ENCODE measurements at places on chromosomes 11 and 22.

DNA sequence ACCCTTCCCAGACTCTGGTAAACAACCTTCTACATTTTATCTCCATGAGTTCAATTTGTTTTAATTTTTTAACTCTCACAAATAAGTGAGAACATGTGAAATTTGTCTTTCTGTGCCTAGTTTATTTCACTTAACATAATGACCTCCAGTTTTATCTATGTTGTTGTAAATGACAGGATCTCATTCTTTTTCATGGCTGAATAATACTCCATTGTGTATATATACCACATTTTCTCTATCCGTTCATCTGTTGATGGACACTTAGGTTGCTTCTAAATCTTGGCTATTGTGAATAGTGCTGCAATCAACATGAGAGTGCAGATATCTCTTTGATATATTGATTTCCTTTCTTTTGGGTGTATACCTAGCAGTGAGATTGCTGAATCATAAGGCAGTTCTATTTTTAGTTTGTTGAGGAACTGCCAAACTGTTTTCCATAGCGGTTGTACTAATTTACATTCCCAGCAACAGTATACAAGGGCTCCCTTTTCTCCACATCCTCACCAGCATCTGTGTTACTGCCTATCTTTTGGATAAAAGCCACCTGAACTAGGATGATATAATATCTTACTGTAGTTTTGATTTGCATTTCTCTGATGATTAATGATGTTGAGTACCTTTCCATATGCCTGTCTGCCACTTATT lies 93.9 kb downstream of the ATG16L2 start:
- DNase-seq = no peak

GRCh38 chr11:113685654-113686359 lies 20.3 kb downstream of the TMPRSS5 start:
- DNase-seq = no peak

GRCh38 chr11:82996966-82997606 lies 74.6 kb downstream of the RAB30 start:
- DNase-seq = no peak

GRCh38 chr22:26798462-26799065 lies 141.2 kb downstream of the MIAT start:
- DNase-seq = no peak

GRCh38 chr11:89545691-89546090 lies 54.5 kb upstream of the NOX4 start:
- no peak for DNase-seq

GRCh38 chr11:68413591-68413999 lies 47.0 kb upstream of the PPP6R3 start:
- no peak for DNase-seq

GRCh38 chr11:69387409-69387885 lies 93.5 kb downstream of the MYEOV start:
- no peak for DNase-seq

DNA sequence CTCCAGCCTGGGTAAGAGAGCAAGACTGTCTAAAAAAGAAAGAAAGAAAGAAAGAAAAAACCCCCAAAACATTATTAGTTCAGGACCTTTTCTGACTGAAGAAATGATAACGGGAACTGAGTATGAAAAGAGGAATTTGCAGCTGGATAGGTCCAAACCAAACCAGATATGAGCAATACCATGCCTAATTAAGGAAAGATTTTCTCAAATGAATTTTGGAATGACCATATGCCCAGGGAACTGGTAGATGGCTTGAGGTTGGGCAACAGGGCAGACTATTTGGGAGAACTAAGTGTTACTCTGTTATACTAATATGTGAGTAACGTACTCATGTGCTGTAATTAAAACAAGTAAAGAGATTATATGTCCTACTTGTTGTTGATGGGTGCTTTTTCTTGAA lies 186.1 kb downstream of the TMEM135 start:
- DNase-seq = no peak

DNA sequence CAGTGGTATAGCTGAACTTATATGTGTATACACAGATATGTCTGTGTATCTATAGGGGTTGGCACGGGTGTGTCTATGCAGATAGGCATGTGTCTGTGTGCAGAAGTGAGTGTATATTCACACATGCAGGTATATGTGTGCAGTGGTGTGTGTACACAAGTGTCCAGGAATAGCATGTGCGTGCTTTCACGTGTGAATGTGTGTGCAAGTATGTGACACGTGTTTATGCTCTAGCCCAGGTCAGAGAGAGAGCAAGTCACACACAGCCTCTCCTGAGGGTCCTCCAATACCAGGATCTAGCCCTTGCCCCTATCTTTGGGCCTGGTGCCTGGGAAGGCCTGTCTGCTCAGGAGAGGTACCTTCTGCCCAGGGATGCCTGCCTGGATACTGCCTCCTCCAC lies 26.3 kb downstream of the PDE2A start:
- no peak for DNase-seq

DNA sequence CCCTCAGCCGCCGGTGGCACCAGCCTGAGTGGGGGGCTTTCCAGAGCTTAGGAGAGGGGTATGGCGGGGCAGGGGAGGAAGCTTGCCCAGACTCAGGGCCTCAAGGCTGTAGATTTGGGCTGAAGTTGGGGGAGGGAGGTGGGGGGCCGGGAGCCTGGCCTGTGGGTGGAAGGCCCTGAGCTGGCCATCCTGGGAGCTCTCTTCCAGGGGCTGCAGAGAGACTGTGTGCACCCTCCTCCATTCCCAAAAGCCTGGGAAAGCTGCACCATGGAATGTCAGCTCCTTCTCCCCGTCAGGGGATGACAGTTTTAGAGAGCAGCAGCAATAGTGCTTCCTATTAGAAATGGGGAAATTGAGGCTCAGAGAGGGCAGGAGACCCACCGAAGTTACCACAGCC lies 1.0 kb downstream of the SYT12 start:
- DNase-seq = no peak

DNA sequence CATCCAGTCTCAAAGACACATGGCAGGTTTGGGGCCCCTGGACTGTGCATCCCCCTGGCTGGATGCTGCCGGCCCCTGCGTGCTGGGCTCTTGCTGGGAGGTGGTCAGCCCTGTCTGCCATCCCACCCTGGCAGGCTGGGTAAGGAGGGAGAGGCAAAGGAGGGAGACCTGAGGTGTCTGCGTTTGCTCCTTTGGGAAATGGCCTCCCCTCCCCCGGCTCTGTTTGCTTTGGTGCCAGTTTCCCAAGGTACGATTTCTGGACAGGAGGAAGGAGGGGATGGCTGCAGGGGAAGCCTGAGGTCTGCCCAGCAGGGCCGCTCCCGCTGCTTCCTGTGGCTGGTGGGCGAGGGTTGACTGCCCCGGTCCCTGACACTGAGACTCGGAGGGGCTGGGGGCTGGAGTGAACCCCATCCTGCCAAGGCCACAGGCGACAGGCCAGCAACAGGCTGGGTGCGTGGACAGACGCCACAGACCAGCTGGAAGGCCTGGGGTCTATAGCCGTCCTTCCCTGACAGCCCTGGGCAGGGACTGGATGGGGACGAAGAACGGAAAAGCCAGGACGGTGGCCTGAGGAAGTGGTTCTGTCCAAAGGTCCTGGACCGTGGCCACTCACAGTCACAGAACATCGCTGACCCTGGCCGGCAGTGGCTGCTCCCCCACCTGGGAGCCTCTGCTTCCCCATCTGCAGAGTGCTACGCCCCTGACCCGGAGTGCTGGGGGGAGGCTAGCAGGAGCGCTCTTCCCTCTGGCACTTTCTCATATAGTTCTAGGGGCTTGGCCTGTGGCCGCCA lies 38.0 kb downstream of the OSBPL5 start:
- DNase-seq = no peak

DNA sequence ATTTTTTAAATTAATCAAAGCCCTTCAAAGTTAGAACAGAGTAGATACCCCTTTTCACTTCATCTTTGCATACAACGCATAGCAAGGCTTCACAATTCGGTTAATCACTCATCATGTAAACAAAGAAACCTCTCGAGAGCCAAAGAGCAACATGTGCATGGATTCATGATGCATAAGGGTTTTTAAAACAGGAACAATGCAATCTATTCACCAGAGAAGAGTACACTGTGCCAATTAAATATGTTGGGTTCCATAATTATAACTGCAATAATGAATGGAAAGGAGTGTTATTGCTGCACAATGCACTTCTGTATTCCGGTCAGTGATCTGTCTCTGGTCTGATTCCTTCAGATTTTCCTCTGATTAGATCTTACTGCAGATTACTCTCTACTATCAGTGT lies 45.3 kb downstream of the CADM1 start:
- DNase-seq = no peak

DNA sequence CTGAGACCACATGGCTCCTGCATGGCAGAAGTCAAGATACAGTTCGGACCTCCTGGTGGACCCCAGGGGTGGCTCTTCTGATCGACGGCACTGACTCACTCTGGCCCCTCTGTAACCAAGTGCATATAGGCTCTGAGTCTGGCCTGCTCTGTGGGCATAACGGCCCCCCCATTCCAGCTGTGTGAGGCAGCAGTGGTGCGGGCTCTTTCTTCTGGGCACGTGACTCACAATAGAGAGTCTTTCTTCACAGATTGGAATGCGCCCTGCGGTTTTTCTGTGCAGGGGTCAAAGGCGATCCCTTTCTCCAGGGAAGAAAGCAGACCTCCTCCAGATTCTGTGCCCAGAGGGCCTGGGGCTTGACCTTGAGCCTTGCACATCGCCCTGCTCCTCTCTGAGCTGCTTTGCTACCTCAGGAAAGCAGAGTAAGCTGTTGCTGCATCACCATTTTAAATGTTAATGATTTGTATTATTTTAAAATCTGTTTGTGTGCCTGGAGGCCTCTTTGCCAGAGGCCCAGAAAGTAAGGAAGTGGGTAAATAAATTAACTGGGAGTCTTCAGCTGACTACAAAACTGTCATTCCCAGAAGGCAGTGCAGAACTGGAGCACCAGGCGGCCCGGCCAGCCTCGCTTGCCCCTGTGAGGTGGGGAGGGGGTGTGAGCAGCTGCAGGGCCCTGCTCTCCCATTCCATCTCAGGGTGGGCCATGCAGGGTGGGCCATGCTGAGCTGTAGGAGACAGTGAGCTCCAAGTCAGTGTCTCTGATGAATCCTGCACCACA lies 199.0 kb downstream of the GRIK4 start:
- peak; percentile 24 for DNase-seq

DNA sequence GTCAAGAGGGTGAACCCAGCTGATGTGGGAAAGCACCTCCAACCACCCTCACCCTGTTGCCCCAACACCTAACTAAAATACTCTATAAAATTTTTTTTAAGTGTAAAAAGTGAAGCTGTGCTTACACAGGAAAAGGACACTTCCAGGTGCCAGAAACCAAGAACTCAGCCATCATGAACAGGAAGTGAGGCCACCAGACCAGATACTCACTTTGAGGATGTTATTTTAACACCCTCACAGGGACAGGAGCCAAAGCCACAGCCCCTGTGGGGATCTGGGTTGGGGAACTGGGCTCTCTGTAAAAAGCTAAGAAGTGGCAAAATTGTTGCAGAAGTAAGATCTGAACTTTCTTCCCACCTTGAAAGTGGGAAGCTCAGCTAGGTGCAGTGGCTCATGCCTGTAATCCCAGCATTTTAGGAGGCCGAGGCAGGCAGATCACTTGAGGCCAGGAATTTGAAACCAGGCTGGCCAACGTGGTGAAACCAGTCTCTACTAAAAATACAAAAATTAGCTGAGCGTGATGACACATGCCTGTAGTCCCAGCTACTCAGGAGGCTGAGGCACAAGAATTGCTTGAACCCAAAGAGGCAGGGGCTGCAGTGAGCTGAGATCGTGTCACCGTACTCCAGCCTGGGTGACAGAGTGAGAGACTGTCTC lies 3.8 kb downstream of the RSPH14 start:
- DNase-seq = peak; percentile 69

DNA sequence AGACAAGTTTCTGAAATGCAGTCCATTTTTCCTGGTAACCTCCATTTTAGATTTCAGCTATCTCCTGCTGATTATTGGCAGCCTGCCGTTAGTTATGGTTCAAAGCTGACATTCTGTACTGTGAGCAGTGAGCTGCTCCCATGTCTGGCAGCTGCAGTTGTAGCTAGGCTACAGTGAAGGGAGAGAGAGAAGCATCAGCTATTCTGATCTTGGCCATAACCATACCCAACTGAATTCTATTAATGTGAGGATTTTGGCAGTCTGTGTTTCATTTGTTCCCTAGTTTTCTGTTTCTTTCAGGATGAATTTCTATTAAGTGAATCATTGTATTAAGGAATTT lies 33.4 kb downstream of the SIK2 start:
- no peak for DNase-seq

DNA sequence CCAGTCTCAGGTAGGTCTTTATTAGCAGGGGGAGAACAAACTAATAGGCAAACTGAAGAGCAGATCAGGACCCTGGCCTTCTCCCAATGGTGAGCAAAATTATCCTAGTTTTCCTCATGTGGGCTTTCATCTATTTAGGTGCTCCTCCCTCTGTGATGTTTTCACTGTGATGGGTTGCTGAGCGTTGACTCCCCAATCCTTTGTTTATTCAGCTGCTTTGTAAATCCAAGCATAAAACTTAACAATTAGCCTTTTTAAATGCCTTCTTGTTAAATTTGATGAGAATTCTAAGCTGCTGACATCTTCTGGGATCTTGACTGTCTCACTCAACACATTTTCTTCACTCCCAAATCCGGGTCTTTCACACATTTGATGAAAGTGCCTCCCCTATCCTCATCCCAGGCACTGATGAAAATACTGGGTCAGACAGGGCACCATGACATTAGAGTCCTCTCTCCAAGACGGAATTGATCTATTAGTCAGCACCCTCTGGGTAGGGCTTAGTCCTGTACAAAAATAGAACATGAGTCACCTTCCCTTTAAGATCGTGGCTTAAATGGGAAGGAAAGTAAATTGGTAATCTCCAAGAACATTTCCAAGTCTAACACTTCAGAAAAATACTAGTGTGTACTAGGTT lies 199.3 kb upstream of the ISX start:
- no peak for DNase-seq

GRCh38 chr11:122317305-122317704 lies 201.3 kb upstream of the BLID start:
- DNase-seq = no peak

GRCh38 chr11:64538501-64538951 lies 52.5 kb upstream of the SLC22A12 start:
- no peak for DNase-seq

- no peak for DNase-seq
These were observed 1.7 kb downstream of the UVRAG start for GRCh38 chr11:75816561-75817239.

DNA sequence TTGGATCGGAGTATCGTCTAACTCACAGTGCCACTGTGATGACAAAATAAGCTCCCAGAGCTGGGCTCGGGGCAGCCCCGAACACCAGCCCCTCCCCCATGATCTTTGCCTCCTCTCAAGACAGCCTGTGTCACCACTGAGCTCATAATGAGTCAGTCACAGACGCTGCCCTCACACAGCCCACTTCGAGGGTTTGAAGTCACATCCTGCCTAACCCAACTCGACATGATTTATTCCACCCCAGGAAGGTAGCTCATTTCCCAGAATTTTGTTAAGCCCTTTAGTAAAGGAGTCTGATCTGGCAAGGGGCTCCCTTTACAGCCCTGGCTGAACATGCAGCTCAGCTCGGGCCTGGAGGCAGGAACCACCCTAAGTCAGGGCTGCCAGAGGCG lies 22.8 kb downstream of the MYH9 start:
- DNase-seq = peak; percentile 89
